ENCODE measurements at places on chromosomes 6 and 20.

DNA sequence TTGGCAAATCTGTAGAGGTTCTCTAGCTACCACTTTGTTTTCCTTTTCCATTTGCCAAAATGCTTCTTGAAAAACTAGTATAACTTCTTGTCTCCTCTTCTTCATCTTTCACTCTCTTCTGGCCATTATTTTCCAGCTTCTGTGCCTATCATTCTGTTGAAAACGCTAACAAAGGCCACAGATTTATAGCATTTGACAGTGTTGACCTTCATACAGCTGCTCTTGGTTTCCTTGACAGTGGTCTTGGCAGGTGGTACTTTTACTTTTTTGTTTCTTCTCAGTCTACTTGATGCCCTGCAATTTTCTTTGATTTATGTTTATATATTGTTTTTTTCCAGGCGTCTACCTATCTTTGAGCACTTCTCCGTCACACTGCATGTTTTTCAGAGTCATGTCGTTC, 23.7 kb downstream of the TRMT11 start:
- DNase-seq = no peak

DNA sequence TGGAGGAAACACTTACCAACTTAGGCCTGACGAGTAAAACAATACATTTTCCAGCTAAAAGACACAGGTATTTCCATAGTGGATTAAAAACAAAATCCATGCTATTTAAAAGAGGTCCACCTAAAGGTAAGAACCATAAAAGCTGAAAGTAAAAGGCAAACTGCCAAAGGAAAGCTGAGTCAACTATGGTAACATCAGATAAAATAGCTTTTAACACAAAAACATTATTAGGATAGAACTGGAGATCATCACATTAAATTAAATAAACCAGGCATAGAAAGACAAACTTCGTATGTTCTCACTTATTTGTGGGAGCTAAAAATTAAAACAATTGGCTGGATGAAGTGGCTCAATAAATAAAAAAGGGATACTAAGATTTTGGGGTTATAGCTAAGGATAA, 166.8 kb upstream of the SLC22A16 start:
- DNase-seq = no peak

DNA sequence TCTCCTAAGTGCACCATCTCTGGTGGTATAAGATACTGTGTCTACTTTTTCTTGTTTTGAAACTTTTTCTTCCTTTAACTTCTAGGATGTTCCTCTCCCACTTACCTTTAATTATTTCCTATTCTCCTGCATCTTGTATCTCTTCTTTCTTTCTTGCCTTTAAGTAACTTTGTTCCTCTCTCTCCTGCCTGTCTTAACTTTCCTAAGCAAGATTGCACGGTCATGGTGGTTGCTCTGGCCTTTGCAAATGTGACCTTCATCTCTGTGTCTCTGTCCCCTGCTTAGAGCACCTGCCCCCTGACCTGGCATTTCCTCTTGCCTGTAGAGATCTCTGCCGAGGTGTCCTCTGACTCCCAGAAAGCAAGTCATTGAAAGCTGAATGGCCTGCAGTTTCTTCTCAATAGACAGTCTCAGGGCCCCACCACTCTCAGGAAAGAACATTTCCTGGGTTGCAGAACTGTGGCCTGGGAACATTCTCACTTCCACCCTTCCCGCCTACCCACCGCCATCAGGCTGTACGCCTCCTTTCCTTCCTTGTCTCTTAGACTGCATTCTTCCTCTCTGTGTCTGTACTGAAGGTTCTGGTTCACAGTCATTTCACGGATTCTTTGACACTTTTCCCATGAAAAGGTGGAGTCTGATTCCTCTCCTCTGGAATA, 12.8 kb downstream of the ZDHHC14 start:
- no peak for DNase-seq

DNA sequence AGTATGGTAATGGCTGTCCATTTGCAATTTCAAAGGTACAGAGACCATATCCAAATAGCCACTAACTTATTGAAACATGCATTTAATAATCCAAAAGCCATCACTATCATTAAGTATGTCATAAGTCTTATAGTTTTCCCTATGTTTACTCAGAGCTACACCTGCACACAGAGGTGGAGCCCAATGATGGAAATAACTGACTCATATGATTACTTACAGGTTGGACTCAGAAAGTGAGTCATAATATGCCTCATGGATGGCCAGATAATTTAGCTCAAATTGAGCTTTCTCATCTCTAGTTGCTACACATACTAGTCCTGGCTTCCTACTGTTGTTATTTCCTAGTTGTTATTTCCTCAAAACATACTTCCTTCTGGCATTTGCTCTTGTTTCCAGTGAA, 104.4 kb upstream of the KHDRBS2 start:
- no peak for DNase-seq

DNA sequence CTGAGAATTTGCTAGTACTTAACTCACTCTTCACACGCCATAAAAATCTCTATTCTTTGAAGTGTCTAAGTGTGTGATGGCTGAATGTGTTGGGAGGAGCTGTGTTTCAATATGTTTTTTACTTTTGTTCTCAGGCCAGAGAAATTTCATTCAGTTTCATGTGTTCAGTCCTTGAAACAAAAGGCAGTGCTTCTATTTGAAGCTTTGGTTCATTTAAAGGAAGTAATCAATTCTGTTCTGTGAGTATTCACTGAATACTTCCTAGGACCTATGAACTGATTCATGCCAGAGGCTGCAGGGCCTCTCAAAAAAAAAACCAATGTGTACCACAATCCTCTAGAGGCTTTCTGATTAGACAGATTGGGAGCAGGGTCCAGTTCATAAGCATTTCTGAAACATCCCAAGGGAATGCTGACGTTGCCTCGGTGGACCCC, 12.4 kb upstream of the F13A1 start:
- no peak for DNase-seq
